ENCODE measurements at places on chromosomes 16 and 17.

GRCh38 chr16:53949715-53950410 lies 245.9 kb downstream of the FTO start:
- DNase-seq: no peak

GRCh38 chr16:82665025-82665424 lies 38.3 kb downstream of the CDH13 start:
- no peak for DNase-seq

DNA sequence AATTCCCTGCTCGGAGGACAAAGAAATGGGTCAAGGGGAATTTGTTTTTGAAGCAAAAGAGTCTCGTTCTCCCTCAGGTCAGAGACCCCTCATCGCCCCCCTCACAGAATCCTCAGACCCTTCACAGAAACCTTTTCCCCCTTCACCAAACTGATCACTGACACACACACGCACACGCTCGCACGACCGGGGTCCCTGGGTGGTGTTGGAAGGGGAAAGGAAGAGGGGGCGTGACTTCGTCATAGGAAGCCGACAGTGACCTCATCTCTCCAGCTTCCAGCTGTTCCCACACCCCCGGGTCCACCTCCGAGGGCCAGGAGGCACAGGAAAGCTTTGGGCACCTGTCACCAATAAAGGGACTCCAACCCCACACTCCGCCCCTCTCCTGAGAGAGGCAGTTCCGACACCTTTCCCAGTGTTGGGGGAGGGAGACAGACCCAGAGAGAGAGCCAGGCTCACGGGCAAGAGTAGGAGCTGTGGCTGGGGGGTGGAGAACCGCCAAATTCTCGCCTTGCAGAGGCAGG lies 1.2 kb downstream of the ASGR1 start:
- no peak for DNase-seq

GRCh38 chr17:55377671-55378275 lies 43.9 kb downstream of the MMD start:
- DNase-seq: no peak

GRCh38 chr16:51107742-51108141 lies 43.3 kb downstream of the SALL1 start:
- DNase-seq: no peak

GRCh38 chr16:22814711-22815105 lies 746 bp downstream of the HS3ST2 start:
- no peak for DNase-seq

GRCh38 chr16:81486540-81487061 lies 42.0 kb downstream of the CMIP start:
- no peak for DNase-seq

Measured in caudate nucleus (tissue), 63 donors.